ENCODE measurements at places on chromosomes 4 and X.

GRCh38 chr4:20612313-20612712 lies 87.9 kb upstream of the PACRGL start:
- no peak for DNase-seq

DNA sequence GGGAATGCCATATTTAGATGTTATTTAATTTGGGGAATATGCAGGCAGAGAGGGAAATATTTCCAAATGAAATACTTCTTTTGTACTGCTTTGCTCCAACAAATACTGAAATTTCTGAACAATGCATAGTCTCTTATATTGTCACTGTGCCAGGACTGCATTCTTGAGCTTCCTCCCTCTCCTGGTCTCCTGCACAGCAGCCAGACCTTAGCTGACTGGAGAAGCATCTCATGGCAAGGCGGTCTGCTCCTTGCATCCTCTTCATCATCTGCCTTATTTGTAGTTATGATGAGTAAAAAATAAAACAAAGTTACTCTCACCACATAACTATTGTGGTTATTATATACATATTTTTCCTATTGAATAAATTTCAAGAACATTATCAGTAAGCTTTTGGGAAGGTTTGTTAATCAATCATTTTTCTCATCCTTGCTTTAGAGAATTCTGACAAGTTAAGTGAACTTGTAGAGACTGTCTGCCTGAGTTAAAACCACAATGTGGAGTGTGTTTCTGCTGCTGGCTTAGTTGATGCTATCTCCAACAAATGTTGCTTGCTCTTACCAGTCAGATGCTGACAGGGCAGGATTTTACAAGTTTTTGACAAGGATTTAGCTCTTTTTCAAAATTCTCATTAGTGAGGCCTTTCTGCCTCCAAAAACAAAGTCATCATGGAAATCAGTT lies 153.6 kb downstream of the SOWAHB start:
- no peak for DNase-seq

DNA sequence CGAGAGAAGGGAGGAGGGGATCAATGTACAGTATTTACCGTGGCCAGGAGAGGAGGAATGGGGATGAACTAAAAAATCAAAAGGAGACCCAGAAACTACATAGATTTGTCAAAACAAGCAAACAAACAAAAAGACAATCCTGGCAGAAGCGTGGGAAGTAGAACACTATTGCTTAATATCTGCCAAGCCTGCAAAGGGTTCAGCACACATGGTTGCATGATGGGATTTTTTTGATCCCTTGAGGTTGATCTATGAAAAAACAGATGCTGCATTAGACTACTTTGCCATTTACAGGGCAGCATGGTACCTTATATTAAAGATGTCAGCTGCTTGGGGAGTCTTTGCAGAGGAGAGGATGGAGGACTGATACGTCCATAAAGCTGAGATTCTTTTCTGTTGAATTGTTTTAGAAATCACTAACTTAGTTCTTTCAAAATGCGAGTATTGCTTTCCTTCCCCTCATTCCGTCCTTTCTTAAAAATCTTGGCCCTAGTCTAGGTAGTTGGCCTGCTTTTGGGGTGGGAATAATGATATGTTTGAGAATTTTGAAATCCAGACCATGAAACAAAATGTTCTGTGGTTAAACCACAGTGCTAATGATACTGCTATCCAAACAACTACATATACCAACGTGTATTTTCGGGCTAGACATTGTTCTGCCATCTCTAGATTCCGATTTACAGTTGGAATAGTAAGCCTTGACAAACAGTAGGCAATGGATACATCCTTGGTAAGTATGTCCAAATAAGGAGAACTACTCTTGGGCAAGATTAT lies 39.6 kb upstream of the TMEM150C start:
- DNase-seq, result no peak

GRCh38 chrX:81390237-81390636 lies 188.3 kb downstream of the SH3BGRL start:
- no peak for DNase-seq

DNA sequence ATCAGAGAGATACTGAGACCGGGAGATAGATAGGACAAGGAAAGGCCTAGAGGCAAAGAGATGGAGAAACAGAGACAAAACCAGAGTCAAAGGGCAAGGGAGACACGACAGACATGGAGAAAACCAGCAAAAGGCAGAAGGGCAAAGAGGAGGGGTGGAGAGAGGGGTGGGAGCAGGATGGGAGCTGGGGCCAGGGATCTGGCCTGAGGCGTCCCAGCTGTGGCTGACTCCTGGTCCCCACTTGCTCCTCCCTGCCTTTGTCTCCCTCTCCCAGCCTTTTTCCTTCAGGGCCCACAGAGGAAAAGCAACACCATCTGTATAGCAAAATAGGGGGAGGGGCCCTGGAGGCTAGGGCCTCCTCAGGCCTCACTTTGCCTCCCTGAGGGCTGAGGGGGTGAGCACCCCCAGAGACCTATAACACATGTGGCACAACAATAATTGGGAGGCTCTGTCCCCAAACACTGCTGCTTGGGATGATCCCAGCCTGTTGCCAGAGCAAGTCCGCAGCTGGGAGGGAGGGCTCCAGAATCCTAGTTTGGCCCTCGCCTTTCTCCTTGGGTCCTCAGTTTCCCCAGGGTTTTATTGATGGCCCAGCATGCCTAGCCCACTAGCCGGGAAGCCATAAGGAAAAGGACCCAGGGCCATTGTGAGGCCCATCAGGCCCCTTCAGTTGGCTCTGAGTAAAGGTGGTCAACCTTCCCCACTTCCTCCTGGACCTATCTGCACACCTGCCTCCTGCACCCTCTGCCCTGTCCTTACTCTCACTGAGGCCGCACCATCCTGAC lies 96.8 kb downstream of the PJA1 start:
- no peak for DNase-seq

GRCh38 chr4:42296196-42296595 lies 101.1 kb upstream of the SHISA3 start:
- no peak for DNase-seq

DNA sequence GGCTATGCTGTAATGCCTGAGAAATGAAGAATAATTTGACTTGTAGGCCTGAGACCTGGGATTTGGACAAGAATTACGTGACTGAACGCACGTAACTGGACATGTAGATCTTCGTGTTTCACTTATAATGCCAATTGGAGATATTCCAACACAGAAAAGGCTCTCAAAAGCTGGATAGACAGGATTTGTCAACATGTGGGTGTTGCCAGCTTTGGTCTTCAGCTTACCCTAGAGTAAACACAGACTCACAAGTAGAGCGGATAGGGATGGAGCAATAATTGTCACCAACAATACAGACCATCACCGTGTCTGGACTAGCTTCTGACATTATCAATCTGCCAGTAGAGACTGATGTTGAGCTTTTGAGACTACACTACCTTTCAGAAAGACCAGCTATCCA lies 1511.0 kb upstream of the ADGRL3 start:
- DNase-seq, result no peak

DNA sequence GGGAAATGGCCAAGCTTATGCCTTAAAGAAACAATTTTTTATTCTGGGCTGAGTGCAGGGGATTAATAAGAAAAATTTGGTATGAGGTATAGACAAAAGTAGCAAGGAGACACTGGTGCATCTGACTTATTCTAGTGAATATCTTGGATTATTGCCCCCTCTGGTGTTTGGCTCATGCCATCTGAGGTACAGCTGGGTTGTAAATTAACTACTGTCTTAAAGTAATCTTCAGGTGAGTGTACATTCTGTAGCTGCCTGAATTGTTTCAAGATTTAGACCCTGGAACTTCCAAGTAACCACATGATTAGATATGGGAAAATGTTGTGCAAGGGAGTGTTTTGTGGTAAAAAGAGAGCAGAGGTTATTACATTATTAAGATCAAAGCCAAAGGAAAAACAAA lies 988.7 kb downstream of the FAM133A start:
- DNase-seq, result peak; percentile 12

- DNase-seq, result no peak
Observed at GRCh38 chr4:93061826-93062225, 758.1 kb downstream of the GRID2 start.

DNA sequence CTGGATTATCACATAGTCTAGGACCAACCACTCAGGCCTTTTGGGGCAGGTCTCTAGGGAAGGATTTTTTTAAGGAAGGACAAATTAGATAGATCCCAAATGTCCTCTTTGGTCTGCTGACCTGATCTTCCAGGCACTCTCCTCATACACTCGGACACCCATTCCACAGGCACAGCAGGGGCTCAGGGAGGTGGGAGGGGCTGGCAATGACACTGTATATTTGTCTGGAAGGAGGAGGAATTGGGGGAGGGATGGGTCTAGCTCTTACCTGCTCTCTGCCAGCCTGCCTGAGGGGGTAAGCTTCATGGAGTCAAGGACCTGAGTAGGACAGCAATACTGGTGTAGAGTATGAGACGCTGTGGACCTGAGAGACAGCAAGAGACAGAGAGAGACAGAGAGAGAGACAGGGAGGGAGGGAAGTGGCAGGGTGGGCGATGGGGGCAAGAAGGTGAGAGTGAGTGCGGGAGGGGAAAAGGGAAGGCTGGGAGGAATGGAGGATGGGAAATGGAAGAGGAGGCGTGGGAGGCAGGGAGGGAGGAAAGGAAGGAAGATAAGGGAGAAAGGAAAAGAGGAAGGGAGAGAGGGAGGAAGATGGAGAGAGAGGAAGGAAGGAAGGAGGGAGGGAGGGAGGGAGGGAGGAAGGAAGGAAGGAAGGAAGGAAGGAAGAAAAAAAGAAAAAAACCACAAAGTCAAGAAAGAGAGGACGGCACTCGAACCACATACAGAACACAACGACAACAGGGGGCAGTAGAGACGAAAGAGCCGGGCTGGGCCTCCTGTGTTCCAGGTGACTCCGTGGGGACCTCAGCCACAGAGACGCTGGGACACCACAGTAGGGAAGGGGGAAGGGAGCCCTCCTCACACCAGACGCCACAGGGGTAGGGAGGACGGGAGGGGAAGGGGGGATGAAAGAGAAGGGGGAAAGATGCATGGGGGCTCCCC lies 1.8 kb downstream of the IQSEC2 start:
- DNase-seq, result peak; percentile 18

DNA sequence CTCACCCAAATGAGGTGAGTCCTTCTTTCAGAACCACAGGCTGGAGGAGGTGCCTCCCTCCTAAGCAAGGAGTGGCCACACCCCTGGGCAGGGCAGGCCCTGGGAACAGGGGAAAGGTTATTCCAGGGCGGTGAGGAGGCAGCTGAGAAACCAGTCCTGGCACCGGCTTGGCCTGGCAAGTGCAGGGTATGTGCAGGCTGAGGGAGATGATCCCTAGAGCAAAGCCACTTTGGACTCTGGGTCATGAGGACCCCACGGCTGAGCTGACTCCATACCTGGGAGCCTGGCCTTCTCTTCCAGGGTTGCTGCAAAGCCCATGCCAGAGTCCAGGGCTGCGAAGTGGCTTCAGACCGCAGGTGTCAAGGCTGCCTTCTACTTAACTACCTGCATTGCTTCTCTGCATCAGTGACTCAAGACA lies 49.5 kb upstream of the HELT start:
- no peak for DNase-seq

DNA sequence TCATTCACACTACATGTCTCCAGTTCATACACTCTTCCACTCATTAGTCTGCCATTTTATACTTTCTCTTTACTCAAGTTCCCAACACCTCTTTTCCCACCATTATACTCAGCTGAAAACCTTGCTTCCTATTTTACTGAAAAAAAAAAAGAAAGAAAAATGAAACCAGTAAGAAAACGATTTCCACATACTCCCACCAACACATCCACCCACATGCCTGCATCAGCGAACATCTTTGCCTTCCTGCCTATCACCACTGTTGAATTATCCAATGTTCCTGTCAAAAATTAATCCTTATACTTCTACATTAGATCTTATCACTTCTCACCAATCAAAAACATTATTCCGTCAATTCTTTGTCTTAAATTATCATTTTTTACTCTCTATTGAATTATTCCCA lies 188.1 kb upstream of the FAM241A start:
- no peak for DNase-seq

- DNase-seq, result peak; percentile 40
Observed at GRCh38 chr4:80173401-80173800, 23.9 kb upstream of the PRDM8 start.

DNA sequence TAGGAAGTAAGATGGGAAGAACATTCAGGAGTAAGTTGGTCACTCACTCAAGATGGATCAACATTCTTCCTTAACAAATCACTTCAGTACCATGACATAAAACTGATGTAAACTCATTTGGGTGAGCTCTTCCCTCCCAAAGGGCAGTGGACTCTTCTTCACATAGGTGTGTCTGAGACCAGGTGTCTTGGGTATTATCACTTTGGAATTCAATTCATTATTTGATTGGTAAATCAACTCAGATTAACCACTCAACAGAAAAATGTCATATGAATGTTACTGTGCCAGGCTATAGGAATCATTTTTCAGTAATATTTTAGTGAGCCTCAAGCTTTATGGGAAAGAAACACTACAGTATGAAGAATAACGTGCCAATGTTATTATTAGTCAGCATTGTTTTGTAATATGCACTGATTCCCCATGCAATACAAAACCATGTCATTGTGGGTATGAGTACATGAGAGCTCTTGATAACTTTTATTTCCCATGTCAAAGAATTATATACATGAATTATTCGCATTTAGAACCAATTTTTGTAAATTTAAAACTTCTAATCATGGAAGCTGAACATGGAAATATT lies 58.6 kb upstream of the ETNPPL start:
- no peak for DNase-seq

GRCh38 chr4:141957416-141957815 lies 321.0 kb downstream of the IL15 start:
- DNase-seq, result no peak

DNA sequence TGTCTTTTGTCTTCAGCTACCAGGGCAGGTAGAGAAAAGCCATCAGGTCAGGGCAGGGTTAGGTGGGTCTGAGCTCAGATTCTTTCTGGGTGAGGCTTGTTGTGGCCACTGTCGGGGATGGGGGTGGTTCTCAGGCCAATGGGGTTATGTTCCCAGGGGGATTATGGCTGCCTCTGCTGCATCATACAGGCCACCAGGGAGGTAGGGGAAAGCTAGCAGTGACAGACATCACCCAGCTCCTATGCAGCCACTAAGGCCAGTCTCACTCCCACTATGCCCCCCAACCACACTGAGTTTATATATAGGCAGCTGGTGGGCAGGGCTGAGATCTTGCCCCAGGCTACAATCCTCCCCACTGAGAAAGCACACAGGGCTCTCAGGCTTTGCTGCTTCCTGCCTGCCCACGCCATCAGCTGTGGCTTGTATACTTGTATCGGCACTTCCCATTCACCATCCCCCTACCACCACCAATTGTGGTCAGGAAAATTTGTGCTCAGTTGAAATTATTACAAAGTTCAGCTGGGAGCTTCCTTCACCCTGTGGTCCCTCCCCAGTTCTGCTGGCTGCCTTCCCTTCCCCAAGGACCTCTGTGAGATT lies 72.6 kb upstream of the PTPN13 start:
- DNase-seq, result peak; percentile 79

GRCh38 chr4:121182296-121182695 lies 18.2 kb upstream of the TNIP3 start:
- no peak for DNase-seq
